ENCODE measurements at places on chromosomes 16 and 17.
A peak's percentile ranks its signal among the peaks of the same experiment; 100 is the strongest.

DNA sequence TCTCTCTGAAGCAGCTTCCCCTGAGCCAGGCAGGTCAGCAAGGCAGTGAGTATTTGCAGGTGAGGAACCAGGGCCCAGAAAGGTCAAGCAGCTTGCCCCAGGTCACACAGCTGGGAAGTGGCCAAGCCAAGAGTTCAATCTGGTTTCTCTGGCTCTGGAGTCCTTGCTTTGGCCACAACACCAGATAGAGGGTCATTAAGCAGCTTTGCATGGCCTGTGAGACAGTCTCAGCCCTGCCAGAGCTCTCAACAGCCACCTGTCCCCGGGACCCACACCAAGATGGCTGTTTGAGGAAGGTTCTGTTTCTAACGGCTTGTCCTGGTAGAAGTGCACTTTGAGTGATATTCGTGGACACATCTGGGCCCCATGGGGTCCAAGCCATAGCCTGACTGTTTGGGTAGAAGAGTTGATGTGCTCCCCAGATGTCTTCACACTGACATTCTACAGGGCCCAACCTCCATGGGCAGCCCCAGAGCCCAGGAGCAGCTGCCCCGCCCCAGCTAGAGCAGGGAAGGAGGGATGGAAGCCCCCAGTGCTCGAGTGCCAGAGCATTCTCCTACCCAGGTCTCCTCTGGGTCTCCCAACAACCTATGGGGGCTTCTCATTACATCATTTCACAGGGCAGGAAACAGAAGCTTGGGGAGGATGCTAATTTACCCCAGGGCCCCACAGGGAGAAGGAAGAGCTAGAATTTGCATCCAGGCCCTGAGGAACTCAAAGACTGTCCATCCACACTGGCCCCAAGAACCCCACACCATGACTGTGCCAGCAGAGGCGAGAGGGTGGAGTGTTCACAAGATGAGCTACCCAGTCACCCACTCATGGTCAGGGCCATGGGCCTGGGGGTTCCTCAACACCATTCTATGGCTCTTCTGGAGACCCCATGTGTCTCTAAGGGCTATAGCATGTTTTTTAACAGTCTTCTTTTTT is 107.3 kb upstream of the CDH5 start:
- no peak for DNase-seq

DNA sequence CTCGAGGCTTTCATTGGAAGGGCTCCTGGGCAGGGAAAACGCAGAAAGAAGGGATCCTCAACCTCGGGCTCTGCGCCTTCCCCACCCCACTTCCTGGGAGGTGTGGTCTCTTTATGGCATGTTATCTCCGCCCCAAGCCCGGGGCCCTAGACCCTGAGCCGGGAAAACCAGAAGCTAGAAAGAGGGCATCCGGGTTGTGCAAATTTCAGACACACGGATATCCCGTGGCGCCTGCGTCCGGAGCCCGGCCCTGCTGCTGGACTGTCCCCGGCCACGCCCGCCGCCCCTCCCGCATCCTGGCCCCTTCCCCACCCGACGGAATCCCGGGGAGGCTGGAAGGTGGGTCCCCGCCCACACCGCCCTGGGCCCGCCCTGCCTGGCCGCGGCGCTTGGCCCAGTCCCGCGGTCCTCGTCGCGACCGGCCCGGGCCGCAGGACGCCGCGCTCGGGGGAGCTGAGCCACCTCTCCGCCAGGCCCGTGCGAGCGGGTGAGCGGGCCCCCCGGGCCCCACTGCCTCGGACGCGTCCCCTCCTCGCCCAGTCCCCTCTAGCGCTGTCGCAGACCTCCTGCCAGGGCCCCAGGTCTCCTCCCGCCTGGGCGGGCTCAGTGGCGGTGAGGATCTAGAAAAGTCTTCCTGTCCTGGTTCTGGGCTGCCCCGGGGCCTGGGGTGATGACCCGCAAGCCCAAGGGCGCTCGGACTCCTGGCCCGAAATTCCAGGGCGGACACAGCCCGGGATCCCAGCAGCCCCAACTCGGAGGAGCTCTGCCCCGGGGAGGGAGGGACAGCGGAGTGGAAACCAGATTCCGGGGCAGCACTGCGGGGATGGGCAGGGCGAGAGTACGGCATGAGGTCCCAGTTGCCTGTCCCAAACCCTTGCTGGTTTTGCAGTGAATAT is at the start of gene SLC16A5:
Gene SLC16A5 (plus strand): TSS at position 397 of the 896 bp plus-strand sequence. CDS start 5,683 bp downstream, outside the sequence.
- DNase-seq = no peak

- DNase-seq = no peak
Observed at GRCh38 chr17:49390548-49391324, 23.9 kb downstream of the PHB1 start.

DNA sequence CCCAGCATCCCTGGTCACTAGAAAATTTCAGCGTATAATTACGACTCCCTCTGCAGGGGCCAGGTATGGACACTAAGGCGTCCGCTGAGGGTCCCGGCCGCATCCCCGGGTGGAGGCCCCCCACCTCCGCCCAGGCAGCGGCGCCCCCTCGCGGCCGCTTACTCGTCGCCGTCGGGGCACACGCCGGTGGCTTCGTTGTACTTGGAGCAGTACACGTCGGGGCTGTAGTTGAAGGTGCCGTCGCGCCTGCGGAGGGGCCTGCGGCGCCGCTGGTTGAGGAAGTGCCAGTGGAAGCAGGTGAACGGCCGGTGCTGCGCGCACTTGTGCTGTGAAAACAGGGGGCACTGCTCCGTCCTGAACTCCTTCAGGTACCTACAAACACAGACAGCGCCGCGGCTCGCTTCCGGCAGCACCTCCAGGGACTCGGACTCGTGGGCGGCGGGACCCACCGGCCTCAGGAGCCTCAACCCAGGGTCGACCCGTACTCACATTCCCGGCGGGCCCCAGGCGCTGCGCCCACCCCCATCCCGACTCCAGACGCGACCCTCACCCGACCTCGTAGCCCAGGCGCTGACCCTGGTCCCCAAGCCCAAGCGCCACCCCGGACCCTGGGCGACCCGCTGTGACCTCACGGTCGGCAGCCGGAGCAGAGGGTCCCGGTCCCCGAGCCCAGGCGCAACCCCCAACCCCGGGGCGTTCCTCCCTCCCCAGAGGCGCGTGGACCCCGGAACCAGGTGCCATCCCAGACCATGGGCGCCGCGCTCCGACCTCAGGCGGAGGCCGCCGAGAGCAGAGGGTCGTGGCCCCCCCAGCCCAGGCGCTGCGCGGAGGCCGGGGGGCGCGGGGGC is 596 bp downstream of the UNKL start:
- peak; percentile 54 for DNase-seq

GRCh38 chr16:46649588-46650253 is 28.5 kb upstream of the SHCBP1 start:
- DNase-seq = no peak

DNA sequence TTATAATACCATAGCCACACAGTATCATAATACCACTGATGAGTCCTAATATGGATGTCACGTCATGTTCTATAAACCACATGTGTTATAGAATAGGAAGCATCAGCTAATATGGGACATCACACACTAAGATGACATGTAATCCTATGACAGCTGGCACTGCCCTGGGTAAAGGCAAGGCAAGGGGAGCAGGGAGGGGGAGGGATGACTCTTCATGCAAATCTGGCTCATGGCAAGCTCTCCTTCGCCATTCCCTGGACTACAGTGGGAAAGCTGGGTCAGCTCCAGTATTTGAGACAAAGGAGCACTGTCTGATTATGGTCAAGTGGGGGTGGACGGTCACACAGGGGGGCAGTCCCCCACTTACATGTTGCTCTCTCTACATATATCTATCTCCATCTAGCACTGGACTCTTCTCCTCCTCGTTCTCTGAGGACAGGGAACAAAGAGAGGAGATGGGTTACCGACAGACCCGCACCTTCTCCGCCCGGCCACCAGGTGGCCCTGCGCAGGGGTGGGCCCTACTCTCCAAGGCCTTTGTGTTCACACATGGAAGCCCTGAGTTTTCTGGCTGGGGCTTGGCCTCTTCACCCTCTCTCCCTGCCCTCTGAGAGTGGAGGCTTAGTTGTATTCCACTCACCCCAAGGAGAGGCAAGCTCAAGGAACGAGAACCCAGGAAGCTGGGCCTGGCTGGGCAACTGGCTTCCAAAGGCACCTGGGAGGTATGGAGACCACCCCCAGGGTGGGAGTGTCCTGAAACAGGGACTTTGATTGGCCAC is 23.4 kb upstream of the MPO start:
- DNase-seq = peak; percentile 56

- DNase-seq = peak; percentile 46
Observed at GRCh38 chr16:80803339-80804055, 901 bp downstream of the CDYL2 start.

DNA sequence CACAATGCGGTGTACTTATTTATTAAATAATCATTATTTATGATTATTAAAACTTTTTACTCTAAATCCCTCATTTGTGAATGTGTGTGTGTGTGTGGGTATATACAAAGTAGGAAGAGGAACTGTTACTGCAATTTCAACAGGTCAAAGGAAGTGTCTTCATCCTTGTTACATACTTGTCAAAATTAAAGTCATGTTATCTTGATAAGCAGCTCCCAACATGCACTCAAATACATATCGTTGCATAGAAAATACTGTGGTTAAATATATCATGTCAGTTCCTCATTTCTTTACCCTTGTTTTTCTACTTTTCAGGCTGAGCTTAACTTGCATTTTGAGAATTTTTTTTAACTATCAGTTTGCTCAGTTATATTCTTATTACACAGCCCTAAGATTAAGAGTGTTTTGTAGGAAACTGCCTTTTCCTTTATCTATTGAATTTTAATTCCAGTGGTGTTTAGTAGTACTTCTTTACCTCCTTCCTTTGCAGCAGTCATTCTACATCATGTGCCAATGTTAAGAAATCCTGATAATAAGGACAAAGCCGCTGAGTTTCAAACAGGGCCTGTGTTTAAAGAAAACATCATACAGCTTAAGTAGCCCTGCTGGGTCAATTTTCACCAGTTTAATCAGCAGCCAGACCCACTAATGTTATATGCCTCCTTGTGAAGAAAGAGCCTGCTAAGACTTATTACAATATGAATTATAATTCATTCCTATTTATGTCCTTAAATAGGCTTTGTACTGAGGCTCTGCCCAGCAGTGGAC is 7.2 kb downstream of the EFCAB5 start:
- DNase-seq = no peak

DNA sequence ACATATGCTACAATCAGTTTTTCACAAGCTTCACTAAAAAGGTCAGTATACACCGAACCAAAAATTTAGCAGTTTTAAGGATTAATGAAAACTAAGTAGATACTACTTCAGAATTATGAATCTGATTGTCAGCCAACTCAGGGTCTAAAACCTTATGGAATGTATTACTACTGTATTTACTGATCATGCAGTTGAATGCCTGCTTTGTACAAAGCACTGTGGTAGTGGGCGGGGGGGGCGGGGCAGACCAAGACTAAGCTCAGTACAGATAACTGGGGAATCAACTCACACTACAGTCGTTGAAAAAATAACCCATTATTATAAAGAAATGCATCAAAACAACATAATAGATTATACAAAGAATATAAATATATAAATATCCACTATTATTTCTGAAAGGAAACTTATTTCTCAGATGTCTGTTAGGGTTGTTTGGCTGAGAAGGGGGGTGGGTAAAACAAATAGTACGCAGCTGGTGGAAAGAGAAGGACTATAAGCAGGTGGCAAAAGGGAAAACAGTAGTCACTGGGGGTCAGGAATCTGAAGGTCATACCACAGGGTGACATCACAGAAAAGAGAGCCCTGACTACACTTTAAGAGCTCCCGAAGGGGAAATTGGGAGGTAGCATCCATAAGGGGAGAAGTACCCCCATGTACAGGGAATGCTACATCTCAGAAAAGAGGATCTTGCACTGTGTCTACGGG is 109.4 kb upstream of the AXIN2 start:
- DNase-seq = no peak

GRCh38 chr16:17301593-17302135 is 169.1 kb downstream of the XYLT1 start:
- DNase-seq = no peak

DNA sequence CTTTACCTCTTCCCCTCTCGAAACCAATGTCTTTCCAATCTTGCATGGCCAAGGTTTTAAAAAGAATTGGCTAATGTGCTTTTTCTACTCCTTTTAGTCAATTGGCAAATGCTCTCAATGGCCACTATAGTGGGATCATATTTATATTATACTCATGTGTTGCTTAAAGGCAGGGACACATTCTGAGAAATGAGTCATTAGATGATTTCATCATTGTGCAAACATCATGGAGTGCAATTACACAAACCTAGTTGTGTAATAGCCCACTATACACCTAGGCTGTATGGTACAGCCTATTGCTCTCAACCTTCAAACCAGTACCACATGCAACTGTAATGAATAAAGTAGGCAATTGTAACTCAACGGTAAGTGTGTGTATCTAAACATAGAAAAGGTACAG is 180.9 kb downstream of the HS3ST3A1 start:
- DNase-seq = no peak

- no peak for DNase-seq
Observed at GRCh38 chr17:67076290-67076689, 31.9 kb downstream of the CACNG1 start.

DNA sequence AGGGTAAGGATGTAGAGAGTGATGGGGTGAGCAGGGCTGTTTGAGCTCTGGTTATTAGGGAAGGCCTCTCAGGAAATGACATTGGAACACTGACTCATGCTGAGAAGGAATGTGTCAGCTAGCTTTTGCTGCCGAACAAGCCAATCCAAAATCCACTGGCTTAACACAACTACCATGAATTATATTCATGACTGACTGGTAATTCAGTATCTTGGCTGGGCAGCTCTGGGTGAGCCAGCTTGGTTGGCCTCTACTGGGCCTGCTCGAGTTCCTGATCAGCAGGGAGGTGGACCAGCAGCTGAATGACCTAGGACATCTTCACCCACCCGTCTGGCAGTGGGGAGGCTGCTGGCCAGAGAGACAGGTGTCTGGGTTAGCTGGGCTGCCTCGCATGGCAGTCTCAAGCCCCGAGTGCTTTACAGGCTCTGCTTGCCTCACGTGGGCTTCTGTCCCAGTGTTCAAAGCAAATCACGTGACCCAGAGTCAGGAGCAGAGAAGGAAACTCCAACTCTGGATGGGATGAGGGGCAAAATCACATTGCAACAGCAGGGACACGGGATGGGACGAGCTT is 209.4 kb downstream of the KATNIP start:
- DNase-seq = no peak

DNA sequence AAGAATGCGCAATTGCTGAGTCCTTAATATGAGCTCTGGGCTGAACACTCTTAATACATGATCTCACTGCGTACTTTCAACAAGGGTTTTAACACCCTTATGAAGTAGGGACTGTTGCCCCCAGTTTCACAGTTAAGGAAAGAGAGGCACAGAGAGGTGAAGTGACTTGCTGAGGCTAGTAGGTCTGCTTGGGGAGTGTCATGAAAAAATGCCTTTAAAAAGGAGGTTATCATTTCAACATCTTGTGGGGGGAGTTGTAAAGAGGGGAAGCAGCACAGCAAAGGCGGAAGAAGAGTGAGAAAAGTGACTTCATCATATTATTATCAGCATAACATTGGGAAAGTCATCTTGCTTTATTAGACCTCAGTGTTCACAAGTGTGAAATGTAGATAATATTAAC is 2.1 kb downstream of the CCL4L2 start:
- no peak for DNase-seq

- DNase-seq = no peak
Observed at GRCh38 chr17:50423553-50424159, 2.4 kb upstream of the ACSF2 start.

GRCh38 chr16:2871926-2872325 is 11.1 kb upstream of the FLYWCH2 start:
- DNase-seq = no peak

GRCh38 chr16:46729326-46729995 is 18.7 kb downstream of the MYLK3 start:
- no peak for DNase-seq

GRCh38 chr17:35448214-35448898 is at the start of gene SLFN13:
TSS of gene SLFN13 (minus strand) at chr17:35448766. CDS start at chr17:35445680, 3,086 bp downstream.
- peak; percentile 88 for DNase-seq

GRCh38 chr17:16987066-16987829 is 15.3 kb upstream of the TNFRSF13B start:
- DNase-seq = no peak

Measured in stimulated activated CD4-positive, alpha-beta T cell treated with anti-CD3 and anti-CD28 coated beads, Interleukin-4, amount 100 ng/mL, for 48 hours (primary cell).